ENCODE measurements at places on chromosomes 4 and X.

DNA sequence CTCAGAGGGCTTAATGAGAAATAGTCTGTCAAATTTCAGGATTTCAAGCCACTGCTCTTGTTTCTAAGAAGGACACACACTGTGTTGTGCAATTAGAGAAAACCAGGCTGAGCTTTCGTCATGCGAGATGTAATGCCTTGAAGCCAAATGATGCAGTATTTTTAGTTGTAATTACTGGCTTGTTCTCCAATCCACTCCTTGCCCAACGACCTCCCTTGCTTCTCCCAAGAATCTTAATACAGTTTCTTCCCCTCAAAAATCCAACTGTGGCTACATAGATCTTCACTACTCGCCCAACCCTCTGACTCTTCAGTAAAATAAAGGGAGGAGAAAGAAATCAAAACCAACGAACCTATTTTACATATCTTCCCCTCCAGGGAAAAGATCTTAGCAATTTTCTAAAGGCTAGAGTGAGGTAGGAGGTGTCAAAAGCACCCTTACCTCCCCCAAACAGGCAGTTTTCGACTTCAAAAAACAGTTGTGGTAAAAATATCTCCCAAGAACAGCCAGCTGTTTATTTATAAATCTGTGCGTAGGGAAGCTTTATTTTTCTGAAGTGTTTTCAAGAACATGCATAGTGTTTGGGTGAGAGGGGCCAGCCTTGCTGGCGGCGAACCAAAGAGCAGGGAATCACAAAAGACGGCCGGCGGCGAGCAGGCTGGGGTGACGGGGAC, 68.7 kb downstream of the MGST2 start:
- no peak for DNase-seq

DNA sequence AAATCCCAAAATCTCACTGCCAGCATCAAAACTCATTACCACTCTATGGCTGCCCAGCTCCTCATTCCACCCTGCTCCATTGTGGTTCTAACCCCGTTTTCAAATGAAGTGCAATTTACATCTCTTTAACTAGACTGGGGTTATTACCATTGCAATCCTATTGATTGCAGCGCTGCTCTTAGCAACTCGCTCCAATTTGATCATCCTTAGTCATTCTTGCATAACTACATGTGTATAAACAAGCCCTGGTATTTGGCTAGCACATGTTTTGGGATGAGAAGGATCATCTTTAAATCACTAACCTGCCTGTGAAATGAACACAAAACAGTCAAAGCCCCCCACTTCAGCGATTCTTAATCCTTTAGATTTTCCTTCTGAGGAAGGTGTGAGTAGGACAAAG, 340.1 kb upstream of the PPARGC1A start:
- no peak for DNase-seq

GRCh38 chrX:100407147-100407783, 2.8 kb downstream of the PCDH19 start:
- no peak for DNase-seq

- DNase-seq, result no peak
Measured at GRCh38 chrX:24475480-24475879, 10.4 kb downstream of the PDK3 start.

GRCh38 chrX:53831662-53832635, 145.4 kb upstream of the HUWE1 start:
- DNase-seq, result no peak

GRCh38 chr4:174275101-174275500, 8.4 kb downstream of the FBXO8 start:
- no peak for DNase-seq

DNA sequence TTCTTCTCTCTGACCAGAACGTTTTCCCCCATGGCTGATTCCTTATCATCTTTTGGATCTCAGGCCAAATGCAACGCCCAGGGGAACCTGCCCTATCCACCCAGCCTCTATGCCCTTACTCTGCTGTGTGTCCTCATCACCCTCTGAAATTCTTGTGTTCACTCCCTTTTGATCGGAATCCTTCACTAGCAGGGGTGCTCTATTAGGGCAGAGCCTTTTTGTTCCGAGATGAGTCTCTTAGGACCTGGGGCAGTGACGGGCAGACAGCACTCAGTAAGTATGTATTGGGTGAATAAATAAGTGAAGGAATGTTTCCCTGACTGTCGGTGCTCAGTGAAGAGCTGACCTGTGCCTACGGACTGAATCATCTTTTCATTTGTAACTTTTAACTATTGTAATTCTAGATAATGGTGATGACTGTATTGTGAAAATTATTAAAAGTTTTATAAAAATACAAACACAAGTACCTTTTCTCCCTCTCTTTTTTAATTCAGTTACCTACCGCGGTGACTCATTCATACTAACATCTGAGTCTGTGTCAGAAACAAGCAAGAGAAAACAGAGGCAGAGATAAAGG, 4.8 kb upstream of the TENM3 start:
- DNase-seq, result no peak

DNA sequence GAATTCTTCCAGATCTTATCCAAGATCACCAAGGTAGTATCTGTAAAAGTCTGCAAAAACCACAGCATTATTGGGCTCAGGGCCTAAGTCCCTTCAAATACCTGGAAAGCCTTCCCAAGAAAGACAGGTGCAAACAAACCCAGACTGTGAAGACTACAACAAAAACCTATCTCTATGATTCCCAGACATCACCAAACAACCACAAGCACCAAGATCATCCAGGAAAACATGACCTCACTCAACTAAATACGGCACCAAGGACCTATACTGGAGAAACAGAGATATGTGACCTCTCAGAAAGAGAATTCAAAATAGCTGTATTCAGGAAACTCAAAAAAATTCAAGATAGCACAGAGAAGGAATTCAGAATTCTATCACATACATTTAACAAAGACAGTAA, 15.3 kb downstream of the TCEAL1 start:
- no peak for DNase-seq

All from putamen (tissue), 1 donor.